NCI-H187 (cell line): ENCODE measurements at places on chromosomes 1 and 21.

DNA sequence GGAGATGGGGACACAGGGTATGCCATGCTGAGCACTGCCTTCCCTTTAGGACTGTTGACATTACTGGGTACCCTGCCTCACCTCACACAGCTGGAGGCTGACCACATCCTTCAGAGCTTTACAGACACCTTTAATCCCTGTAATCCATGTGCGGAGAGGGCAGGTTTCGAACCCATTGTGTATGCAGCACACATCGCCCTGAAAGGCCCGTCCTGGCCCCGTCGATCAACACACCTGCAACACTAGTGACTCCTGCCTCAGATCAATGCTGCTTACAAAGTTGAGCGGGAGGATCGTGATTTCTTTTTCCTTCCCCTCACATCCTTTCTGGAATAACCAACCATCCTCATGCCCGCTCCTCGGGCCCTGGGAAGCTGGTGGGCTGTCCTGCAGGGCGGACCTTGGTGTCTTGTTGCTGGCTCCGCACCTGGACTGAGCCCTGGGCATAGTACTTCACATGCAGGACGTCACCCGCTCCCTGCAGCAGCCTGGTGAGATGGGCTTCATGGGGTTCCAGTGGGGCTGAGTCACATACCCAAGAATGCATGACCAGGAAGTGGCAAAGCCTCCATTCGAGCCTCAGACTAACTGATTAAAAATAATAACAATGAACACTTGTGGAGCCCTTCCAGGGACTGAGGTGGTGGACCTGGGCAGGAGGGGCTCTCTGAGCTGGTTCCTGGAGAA lies 403.6 kb downstream of the PTPRU start:
- no peak for DNase-seq

DNA sequence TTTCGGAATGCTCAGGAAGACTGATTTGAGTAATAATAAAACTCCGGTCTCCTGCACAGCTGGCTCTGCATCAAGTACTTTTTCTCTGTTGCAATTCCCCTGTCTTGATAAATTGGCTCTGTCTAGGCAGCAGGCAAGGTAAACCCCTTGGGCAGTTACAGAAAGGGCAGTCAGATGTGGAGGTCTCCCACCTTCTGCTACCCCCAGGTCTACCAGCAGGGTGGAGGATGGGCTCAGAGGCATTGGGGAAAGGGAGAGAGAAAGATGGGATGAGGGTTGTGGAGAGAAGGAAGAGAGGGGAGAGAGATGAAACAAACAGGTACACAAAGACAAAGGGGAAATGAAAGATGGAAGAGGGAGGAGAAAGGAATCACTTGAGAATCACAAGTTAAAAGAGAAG lies 156.8 kb downstream of the MIS18A start:
- DNase-seq, result no peak

DNA sequence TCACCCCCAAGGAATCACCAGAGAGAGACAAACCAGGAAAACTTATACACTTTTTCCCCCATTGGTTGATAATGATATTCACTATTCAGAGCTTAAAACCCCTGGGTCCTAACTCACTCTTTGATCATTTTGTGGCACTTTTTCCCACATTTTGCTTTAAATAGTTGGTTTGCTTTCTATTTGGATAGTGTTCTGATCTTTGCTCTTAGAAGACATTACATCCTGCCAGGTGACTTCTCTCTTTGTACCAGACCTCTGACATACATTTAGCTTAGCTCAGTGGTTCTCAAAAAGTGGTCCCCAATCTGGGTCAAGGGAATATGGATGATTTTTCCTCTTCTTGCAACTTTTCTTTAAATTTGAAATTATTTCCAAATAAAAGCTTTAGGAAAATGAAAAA lies 228.4 kb downstream of the RPS6KC1 start:
- no peak for DNase-seq

GRCh38 chr1:34162852-34163766 lies 1.9 kb downstream of the CSMD2 start:
- peak; percentile 52 for DNase-seq

DNA sequence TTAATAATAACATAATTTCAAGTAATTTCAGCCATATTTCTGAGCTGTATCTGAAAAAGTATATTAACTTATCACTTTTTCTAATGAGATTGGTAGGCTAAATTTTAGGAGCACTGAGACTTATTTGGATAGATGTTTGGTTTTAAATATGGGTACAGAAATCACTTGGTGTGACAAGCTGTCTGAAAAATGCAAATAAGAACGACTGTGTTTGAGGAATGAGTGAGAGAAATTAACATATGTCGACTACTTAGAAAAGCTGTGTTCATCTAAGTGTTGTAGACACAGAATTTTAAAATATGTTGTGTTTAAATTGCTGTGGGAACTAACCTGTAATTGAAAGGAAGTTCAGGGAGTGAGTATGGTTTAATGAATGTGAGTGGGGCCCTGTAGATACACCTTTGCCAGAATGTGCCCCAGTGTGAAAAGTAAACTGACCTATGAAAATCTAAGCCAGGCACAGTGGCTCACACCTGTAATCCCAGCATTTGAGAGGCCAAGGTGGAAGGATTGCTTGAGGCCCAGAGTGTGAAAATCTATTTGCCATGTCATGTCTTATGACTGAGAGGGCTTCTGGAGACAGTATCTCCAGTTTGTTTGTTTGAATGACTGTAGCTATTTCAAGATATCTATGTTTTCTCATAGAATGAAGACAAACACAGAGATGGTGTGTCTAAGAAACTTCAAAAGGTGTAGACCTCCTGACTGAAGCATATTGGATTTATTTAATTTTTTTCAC lies 53.8 kb upstream of the LRRC8C start:
- no peak for DNase-seq

DNA sequence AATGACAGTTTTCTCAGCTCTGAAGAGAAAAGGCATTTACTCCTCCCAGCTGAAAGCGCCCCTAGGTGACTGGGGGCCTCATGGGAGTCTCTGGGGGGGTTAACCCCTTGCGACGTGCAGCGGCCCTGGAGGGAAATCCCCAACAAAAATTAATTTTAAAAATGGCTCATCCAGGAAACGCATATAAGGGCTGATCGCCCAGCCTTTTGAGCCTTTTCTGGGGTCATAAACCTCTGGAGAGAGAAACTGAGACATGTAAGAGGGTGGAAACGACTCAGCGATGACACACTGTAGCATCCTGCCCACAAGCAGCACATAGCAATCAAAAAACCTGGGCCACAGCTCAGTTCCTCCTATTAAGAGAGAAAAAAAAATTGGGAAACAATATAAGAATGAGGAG lies 20.4 kb upstream of the HPDL start:
- no peak for DNase-seq

DNA sequence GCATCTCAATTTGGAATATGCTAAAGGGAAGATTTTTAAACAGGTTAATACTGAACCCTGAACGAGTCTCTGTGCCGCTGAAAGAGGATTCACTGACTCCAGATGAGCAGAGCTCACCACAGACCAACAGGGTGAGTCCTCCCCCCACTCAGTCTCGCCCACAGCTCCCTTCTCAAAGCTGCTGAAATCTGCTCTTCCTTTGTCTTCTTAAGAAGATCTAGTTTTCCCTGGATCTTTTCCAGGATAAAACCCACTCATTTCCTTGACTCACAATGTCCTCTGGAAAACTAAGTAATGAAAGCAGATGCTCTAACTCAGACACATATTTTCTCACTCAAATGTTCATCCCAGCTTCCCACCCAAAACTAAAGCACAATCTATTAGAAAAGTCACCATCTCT lies 447.0 kb upstream of the PKN2 start:
- DNase-seq, result no peak

DNA sequence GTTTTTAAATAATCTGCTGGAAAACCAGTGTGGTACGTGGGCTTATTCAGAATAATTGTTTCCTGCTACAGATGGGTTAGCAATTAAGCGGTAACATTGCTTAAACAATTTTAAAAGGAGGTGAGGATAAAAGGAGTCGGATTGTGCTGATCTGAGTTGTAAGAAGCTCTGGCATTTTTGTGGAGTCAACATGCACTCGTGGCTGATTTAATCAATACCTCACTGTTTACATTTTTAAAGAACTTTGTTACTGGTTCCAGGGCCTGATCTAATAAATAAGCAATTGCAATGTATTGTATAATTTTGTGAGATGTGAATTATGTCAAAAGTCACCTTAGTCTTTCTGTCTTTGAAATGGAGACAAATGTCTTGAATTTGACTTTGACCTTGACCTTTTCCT lies 474.0 kb downstream of the SETD4 start:
- no peak for DNase-seq

- no peak for DNase-seq
These were observed 300.9 kb downstream of the BRINP3 start for GRCh38 chr1:190176776-190177175.

GRCh38 chr1:110638058-110638457 lies 31.9 kb upstream of the KCNA2 start:
- DNase-seq, result no peak

DNA sequence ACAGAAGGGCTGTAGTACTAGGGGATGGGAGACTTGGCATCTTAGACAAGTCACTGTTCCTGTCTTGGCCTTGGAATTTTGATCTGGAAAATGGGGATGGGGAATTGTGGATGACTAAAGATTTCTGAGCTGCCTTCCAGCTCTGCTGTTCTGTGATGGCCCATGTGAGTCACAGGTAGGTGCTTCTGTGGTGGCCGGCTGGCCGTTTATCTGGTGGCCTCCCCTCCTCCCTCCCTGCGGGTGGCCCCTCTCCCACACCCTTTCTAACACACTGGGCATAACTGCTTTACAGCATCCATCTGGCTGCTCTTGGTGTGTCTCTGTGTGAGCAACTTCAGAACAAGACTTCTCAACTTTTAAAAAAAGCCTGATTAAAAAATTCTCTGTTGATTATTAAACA lies 35.9 kb downstream of the KCNA2 start:
- DNase-seq, result no peak

DNA sequence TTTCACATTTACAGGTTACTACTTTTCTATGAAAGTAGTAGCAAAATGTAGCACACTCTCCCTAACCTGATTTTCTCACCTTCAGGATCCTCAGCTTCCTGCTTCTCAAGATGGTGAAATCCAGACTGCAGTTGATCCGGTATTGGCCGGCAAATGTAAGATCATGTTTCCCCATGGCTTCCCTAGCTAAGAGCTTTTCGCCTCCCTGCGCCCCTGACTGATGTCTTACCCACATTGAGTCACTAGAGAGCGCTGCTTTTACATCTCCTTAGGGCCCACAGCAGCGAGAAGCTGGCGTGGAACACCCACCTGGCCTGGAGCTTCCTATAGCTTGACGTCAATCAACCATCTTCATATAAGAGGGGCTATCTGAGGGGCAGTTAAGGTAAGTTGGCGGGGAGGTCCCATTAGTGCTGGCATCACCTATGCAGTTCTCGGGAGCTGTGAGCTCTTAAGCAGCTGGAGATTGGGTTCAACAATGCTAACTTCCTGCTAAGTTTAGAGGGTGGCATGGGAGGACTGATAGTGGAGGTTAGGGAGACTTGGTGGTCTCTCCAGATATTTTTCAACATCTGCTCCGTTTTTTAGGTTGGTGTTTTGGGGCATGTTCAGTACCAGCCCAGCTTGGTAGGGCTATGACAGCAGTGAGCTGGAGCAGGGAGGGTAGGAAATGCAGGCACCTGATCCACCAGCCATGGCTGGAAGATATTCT lies 5.5 kb downstream of the PTPN7 start:
- peak; percentile 67 for DNase-seq

- DNase-seq, result no peak
These were observed 41.4 kb downstream of the PEX14 start for GRCh38 chr1:10515976-10516750.

DNA sequence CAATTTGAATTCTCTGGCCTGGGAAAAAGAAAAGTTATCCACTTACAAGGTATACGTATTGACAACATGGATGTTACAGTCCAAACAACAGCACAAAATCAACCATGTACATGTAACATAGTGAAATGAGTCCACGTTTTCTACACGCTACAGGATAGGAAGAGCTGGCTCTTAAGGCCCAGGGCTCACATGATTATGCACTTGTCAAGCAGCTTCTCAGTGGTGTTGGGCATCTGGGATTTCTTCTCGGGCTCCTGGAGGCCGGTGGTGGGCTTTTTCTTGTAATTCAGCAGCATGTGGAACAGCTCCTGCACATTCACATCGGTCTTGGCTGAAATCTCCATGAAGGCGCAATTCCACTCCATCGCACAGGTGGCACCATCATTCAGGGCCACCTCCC lies 4.0 kb downstream of the DIRAS3 start:
- no peak for DNase-seq

DNA sequence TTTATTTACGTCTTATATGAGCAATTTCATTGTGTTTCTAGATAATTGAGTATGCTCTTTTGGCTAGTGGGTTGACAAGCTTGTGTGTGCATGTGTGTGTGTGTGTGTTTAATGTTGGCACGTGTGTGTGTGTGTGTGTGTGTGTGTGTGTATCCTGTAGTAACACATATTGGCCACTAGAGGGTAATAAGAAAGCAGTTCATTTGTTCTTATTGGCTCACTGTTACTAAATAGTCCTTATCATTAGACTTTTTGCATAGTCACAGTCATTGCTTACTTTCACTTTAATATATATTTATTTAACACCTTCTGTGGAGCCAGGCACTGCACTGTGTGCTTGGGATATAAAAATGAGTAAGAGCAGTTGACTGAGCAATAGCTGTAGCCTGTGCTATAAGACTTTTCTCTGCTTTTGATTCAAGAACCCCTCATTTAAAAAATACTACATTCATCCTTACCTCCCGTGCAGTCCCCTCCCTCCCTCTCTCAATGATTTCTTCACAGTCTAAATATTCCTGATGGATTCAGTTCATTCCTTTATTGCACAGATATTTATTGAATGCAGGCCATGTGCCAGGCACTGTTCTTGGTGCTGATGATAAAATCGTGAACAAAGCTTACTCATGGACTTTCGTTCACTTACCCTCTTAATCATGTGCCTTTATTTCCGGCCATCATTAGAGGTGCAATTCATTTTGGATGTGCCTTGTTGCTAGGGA lies 96.7 kb downstream of the DYRK1A start:
- no peak for DNase-seq

- DNase-seq, result no peak
These were observed 256.8 kb downstream of the TOMM20 start for GRCh38 chr1:234871710-234872271.

- no peak for DNase-seq
These were observed 4.7 kb downstream of the CELSR2 start for GRCh38 chr1:109253803-109254620.

- DNase-seq, result no peak
These were observed 14.0 kb downstream of the KDF1 start for GRCh38 chr1:26946270-26946669.

GRCh38 chr1:67019600-67020136 lies 34.3 kb downstream of the SLC35D1 start:
- no peak for DNase-seq

DNA sequence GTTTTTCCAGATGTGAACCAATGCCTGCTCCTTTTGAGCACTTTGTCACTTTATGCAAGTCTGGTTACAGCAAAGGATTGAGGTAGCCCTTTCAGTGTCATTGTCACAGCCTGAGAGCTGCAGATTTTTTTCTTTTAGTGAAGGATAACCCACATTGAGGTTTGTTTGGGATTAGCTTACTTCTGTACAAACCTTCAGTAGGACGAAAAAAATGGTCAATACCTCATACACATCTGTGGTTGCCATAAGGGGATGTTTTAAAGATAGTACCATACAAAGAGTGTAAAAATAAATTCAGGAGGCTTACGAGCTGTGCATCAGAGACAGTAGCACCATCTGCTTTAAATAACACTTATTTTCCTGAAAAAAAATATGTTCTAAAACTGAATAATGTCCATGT lies 566.0 kb downstream of the AJAP1 start:
- DNase-seq, result no peak

- no peak for DNase-seq
These were observed 804.4 kb downstream of the BRINP3 start for GRCh38 chr1:189673217-189673616.

GRCh38 chr1:212971312-212971711 lies 21.0 kb downstream of the VASH2 start:
- no peak for DNase-seq
